ENCODE measurements at places on chromosomes 4 and X. TPM values are rescaled to one million over a fixed set of nuclear protein-coding genes. Genes with fewer than 3 reads are reported as not detected.

PDE6B gene
- 50.6 TPM for polyA plus RNA-seq

DNA sequence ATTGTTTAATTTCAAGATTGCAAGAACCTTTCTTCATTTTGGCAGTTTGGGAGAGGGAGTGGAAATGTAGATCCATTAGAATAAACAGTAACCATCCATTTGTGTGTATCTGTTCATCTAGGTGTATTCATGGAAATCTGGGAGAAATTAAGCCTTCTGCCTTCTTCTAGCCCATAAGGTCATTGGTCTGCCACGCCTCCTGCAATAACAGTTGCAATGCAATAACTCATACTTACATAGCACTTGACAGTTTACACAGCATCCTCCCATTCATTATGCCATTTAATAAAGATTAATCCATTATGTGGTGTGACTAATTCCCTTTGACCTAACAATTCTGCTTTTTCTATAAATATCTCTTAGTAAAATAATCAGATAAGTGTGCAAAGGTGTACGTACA is 42.6 kb downstream of the SHROOM4 start:
- DNase-seq, result no peak

BANK1 gene
- polyA plus RNA-seq, result 2.0 TPM

DNA sequence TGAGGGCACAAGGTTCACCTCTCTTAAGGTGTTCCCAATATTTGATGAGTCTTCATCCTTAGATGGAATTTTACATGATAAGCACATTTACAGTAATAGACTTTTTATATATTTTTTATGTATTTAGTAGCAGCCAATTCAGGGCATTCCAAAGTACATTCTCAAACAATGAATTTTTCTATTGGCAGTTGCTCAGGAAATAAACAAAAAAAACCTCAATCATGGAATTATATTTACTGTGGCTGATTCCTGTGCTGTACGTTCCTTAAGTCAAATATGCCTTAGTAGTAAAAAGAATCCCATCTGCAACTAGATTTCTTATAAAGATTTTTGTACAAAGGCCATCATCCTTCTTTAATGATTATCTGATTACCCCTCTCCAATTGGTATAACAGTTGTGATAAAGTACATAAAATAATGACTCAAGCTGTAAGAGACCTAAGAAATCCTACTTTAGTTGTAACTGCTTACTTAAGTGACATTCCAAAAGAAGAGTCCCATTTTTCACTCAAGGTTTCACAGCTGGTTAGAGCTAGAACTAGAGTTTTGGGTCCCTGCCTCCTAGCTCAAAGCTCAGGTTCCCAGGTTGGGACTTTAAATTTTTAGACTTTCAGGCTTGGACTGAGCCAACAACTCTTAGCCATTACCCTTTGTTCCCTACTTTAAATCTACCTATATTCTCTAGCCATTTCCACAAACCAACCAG is 152.7 kb downstream of the FHIP1A start:
- DNase-seq, result no peak

Measured in right renal pelvis (tissue), 4 donors.